Fibroblast of skin of right quadriceps (primary cell): ENCODE measurements at places on chromosomes 6 and 20.
A peak's percentile ranks its signal among the peaks of the same experiment; 100 is the strongest.

- DNase-seq = no peak
Measured at GRCh38 chr6:82882363-82883023, 183.1 kb downstream of the UBE3D start.

DNA sequence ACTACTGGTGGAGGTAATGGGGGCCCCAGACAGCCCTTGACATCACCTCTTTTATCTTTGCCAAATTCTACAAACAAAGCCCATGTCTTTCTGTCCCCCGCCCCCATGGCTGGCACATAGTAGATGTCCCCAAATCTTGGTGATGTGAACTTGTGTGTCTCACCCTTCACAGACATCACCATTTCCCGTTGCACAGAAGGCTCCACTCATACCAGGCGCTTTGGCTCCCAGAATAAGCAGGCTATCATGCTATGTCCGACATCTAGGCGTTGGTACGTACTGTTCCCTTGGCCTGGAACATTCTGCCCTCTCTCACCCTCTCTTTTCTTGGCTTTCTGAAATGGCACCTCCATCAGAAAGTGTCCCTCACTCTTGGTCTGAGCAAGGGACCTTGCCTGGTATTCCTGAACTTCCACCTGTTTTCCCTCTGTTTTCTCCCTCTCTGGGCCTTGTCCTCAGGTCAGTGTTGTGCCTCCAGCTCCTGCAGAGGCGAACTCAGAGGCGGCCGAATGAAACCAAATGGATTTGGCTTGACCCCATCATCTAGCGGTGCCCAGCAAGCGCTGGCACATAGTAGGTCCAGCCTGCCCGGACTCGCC lies 968 bp upstream of the CCN5 start:
- no peak for DNase-seq

DNA sequence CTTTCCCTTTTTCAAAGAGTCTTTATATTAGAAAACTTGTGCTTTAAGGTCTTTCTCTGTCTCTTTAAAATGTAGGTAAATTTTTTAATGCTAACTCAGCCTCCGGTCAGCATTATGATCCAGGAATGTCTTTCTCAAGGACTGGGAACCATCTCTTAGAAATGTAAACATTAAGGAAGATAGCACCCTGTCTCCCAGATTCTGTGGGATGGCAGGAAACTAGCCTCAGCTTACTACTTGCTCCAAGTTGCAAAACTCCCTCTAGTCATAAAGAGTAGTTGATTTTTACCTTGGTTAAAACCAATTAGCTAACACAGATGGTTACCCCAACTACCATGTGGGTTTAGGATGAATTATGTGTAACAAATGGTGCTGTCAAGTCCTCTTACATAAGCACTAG lies 4.7 kb upstream of the TAAR1 start:
- no peak for DNase-seq

DNA sequence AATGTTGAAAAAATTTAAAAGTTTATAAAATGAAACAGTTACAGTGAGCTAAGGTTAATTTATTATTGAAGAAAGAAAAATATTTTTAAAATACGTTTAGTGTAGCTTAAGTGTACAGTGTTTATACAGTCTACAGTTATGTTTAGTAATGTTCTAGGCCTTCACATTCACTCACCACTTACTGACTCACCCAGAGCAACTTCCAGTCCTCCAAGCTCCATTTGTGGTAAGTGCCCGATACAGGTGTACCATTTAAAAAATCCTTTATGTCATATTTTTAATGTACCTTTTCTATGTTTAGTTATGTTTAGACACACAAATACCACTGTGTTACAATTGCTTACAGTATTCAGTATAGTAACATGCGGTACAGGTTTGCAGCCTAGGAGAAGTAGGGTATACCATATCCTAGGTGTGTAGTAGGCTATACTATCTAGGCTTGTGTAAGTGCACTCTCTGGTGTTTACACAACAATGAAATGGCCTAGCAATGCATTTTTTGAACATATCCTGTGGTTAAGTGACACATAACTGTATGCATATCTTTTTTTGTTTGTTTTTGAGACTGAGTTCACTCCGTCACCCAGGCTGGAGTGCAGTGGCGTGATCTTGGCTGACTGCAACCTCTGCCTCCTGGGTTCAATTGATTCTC lies 26.3 kb downstream of the FLRT3 start:
- DNase-seq = no peak

DNA sequence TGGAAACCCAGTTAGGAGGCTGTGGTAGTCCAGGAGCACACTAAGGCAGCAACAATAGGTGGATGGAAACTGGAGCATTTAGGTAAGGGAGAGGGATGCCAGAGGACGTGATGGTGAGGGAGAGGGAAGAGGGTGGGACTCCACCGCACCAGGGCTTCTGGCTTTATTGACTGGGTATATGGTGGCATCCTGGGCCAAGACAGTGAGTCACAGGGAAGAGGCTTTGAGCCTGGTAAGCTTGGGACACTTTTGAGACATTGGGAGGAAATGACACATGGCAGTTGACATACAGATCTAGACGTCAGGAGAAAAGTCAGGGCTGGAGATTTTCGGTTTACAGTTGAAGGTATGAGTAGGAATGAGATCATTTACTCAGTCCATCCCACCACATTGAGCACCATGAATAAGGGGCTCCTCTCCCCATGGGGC lies 14.9 kb downstream of the NT5E start:
- DNase-seq = peak; percentile 94

- no peak for DNase-seq
Measured at GRCh38 chr6:1015825-1016224, 296.1 kb upstream of the FOXQ1 start.

GRCh38 chr6:15399641-15400470 lies 154.0 kb downstream of the JARID2 start:
- DNase-seq = peak; percentile 77

GRCh38 chr6:35474131-35474941 lies 6.1 kb downstream of the RPL10A start:
- DNase-seq = no peak

DNA sequence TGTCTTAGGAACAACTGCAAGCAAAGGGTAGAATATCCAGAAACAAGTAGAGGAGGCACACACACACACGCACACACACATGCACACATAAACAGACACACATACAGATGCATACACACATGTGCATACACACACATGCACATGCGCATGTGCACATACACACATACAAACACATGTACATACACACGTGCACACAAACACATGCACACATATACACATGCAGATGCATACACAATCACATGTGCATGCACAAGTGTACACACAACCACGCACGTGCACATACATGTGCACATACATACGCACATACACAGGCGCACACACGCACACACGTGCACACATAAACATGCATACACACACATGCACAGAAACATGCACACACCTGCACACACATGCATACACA lies 206.5 kb upstream of the OPRM1 start:
- DNase-seq = no peak

DNA sequence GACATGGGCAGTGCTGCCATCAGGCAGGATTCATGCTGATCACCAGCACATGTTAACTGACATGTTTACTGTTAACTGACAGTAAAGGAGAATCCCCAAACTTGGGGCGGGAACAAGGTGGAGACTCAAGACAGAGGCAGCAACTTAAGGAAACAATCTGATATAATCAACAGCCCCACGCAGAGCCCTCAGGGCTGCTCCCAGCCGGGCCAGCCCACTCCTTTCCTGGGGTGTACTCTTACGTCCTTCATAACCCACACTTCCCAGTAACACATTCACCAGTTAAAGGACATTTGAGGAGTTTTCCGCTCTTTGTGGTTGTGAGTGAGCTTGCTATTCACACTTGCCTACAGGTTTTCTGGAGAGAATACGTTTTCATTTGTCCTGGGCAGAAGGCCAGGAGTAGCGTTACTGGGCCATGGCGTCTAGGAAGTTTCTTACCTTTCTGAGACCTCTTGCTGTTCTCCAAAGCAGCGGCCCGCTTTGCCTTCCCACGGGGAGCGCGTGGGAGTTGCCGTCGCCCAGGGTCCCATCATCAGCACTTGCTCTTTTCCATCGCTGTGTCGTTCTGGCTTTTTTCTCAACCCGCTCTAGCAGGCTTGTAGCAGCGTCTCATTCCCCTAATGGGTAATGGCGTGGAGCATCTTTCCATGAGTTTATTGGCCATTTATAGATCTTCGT lies 56.4 kb downstream of the FOXF2 start:
- no peak for DNase-seq

DNA sequence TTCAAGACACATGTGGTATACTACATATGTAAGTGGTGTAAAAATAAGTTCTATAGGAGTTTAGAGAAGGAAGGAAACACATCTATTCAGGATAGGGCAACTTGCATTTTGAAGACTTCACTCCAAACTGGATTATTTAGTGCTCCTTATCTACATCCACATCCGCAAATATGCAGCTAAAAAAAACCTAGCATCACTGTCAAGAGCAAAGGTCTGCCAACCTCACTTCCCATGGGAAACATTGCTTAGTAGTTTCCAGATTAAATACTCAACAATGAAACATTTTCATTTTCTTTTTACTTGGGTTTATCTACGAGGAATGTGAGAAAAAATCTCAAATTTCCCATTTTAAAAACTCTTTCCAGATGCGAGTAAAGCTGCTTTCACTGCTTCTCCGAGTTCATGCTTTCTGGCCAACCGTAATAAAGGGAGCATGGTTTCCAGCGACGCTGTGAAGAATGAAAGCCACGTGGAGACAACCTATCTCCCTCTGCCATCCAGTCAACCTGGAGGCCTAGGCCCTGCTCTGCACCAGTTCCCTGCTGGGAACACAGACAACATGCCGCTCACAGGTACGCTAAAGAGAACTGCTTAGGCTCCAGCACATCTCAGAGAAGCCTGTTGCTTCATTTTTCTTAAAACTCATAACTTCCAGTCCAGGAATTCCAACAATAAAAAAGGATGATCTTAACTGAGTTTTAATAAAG lies 48.2 kb downstream of the RFX6 start:
- peak; percentile 6 for DNase-seq

GRCh38 chr6:166956444-166957086 lies at the start of gene RNASET2:
Gene RNASET2 (minus strand): TSS chr6:166956550. CDS start chr6:166956182, 368 bp downstream.
- DNase-seq = peak; percentile 87

- peak; percentile 87 for DNase-seq
Measured at GRCh38 chr6:26216886-26217713, 129.9 kb downstream of the HFE start.

- no peak for DNase-seq
Measured at GRCh38 chr6:109466212-109466923, 10.8 kb upstream of the MICAL1 start.

DNA sequence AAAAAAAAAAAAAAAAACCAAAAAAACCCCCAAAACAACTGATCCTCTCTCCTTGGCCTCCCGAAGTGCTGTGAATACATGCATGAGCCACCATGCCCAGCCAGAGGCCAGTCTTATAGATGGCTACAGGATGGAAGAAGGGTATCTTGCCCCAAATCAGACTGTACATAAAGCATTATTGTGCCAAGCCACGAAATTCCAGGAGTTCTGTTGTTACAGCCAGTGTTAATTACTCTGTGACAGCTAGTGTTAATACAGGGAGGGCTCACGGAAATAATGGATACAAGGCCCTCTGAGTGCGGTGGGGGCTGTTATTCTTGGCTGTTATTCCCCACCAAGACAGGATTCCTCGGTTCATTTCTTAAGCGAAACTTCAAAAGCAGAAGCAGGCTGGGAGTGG lies 1.4 kb upstream of the CLPSL2 start:
- no peak for DNase-seq

- DNase-seq = no peak
Measured at GRCh38 chr6:135018941-135019340, 35.7 kb downstream of the HBS1L start.

DNA sequence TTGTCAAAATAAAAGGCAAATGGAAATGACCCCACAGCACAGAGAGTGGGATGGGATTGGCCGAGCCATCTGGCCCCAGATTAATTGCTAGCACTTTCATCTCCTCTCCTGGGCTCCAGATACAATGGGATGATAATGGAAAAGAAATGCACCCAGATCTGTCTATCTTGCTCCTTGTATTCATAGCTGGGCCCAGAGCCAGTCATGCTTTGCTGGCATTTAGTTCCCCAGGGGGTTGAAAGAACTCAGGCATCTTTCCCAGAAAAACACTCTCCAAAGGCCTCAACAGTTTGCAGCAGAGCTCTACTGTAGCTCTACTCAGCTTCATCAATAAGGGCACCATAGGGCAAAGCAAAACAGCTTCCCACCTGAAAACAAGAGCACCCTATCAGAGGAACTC lies 116.0 kb upstream of the FOXA2 start:
- peak; percentile 51 for DNase-seq

DNA sequence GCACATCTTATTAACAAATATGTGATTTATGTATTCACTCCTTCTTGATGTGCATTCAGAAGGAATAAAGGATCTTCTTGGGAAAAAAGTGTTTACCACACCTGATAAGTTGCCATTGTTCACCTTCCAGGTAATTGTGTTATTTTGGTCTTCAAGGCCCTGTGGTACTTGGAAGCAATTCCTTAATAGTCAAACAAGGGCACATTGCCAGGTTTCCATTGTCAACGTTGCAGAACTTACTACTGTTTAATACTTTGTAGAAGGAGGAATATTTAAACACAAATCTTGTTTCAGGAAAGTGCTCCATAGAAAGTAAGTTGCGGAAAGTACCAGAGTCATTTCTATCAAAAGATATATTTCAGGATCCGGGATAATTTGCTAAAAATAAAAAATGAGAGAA lies 129.5 kb upstream of the SGK1 start:
- DNase-seq = peak; percentile 53

DNA sequence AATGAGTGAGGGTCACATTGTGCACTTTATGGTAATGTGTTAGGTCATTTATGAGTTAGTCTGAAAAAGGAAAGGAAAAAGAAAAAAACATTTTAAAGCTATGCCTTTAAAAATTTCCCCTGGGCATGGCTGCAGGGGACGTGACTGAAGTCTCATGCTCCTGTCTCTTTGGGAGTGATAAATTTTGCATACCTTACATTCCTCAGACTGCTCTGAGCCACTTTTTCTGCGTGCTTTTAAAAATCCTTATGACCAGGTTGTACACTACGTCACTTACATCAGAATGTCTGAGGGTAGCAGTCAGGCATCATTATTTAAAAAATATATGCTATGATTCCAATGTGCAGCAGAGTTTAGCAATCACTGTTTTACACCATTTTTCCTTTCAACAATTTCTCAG lies 121.2 kb downstream of the RFPL4B start:
- DNase-seq = peak; percentile 77

- DNase-seq = peak; percentile 11
Measured at GRCh38 chr20:63895952-63896263, 982 bp downstream of the DNAJC5 start.

- DNase-seq = no peak
Measured at GRCh38 chr20:37308086-37309050, 18.9 kb downstream of the MANBAL start.

- DNase-seq = no peak
Measured at GRCh38 chr6:91099479-91099878, 512.6 kb upstream of the MAP3K7 start.

DNA sequence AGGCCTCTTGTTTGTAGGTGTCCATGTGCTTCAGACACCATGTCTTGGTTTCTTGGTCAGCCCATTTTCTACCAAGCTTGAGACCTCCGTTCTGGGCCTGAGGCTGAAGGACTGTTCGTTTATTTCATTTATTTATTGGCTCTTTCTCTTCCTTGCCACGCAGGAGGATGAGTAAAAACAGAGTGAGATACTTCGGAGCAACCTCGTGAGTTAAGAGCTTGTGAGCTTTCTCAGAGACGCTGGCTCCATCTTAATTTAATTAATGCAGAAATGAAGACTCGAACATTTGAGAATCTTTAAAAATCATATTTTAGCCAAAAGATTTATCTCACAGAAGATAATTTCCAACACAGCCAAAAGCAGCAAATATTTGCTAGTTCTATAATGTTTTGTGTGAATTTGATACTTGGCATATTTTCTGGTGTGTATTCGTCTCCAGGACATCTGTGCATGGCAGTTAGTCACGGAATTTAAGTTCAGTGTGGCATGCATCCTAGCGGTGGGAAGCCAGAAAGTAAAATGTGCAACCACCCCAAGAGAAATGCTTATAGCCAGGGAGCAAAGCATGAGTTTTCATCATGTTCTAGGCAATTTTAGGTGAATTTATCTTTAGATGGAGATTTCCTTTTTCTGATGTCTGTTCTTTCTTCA lies 76.0 kb downstream of the THBS2 start:
- DNase-seq = peak; percentile 48
